Activated CD4-positive, alpha-beta T cell treated with anti-CD3 and anti-CD28 coated beads, Interleukin-2, Interleukin-6, amounts not matched to agents 100 ng/mL and 50 ng/mL, durations not matched to agents 16 hours and 8 hours (primary cell): ENCODE measurements at places on chromosomes 12 and 14.

DNA sequence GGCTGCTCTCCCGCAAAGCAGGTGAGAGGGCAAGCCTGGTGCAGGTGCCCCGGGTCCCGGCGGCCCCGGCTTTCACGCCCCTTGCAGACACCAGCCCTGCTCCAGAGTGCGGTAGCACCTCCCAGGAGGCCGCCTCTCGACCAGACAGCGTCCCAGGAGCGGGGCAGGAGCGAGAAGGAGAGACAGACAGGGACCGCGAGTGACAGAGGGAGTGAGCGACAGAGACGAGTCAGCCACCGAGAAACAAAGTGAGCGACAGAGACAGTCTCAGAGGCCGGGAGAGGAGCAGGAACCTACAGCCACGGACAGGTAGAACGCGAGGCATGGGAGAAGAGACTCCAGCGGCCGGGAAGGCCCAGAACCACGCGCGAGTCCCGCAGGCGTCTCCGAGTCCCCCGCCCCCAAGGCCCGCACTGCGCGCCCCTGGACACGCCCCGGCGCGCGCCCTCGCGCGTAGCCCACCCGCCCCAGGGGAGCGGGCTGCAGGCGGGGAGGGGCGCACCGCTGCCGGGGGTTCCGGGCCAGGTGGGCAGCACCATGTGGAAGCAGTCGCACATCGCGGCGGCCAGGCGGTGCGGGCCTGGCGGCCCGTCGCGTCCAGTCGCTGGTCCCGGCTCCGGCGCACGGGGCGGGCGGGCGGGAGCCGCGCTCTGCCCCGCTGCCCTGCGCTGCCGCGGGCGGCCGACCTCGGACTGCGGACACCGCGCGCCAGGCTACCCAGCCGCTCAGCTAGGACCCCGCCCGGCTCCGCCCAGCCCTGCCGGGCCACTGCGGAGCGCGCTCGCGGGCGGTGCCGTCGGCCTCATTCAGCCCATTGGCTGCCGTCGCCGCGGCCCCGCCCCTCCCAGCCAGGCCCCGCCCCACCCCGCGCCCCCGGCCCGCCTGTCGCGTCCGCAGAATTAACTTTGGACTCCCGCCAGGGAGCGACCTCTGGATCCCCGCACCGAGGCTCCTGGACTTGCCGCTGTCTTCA lies at the start of gene AHNAK2:
Gene AHNAK2 (minus strand): TSS at position 694 of the 973 bp plus-strand sequence. CDS start 137 bp downstream, at position 557.
- peak; percentile 64 for DNase-seq

- DNase-seq: no peak
Observed at GRCh38 chr12:92871116-92871515, 58.0 kb downstream of the EEA1 start.

DNA sequence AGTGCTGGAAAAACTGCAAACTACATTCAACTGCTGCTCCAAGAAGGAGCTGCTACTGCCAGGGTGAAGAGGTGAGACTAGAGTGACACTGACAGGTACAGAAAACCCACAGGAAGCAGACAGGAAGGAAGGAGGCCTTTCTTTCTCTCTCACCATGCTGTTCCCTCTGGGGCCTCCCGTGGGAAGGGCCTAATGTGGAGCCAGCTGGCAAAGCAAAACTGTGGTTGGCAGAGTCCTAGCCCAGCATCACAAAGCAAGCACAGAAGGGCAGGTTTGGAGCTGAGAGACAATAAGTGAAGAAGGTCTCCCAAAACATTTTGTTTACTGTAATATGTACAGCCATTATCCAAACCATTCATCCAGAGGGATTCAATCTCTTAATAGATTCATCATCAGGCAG lies 122.5 kb upstream of the MAX start:
- DNase-seq: peak; percentile 51

GRCh38 chr12:42130672-42131402 lies 13.8 kb downstream of the GXYLT1 start:
- DNase-seq: no peak

- no peak for DNase-seq
Observed at GRCh38 chr14:32136027-32136825, 59.1 kb downstream of the ARHGAP5 start.

DNA sequence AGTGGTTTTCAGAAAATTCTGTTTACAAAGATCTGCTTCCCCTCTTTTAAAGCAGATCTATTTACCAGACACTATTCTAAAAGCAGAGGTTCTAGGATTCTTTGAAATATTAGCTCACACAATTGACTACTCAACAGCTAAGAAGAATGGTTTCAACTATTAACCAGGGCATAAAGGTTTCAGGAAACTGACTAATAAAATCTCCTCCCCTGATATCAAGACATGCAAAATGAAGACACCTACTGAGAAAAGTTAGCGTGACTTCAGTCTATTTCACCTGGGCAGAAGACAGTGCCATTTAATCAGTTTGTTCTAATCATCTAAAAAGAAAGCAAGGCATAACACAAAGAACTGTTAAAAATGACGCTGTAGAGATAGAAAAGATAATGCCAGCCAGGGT lies 22.2 kb downstream of the DAD1 start:
- peak; percentile 64 for DNase-seq

GRCh38 chr12:38689704-38690103 lies 215.7 kb downstream of the CPNE8 start:
- DNase-seq: no peak

DNA sequence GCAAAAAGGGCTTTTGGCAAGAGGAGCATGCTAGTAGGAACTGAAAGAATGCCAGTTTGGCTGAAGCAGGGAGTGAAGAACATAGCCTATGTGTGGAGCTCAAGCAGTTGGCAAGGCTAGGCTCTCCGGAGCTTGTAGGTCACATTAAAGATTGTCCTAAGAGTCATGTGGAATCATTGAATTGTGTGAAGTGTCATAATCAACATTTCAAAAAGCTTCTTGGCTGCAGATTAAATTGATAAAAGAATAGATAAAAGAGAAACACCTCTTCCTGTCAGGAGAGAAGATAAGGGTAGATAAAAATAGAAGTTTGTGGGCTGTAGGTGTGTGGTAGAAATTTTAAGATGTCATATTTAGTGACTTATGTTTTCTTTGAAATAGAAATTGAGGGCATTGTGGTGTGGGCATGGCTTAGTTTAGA lies 36.1 kb downstream of the CPSF6 start:
- no peak for DNase-seq

- DNase-seq: no peak
Observed at GRCh38 chr14:97138801-97139200, 341.6 kb downstream of the VRK1 start.

GRCh38 chr12:14681190-14681589 lies 15.2 kb downstream of the GUCY2C start:
- DNase-seq: no peak

DNA sequence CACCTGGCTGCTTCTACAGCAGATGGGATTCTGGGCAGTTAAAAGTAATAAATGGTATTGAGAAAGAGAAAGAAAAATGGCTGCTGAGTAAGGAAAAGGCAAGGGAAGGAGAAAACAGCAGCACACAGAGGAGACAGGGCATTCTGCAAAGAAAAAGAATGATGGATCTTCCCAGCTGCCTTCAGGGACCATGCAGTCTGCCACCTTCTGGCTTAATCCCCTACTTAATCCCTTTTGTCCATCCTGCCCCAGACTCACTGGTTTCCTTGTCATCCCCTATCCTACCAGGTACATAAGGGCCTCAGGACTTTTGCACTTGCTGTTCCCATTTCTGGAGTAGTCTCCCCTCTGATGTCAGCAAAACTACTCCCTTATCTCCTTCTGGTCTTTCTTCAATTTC lies 107.6 kb downstream of the GAS2L3 start:
- no peak for DNase-seq

DNA sequence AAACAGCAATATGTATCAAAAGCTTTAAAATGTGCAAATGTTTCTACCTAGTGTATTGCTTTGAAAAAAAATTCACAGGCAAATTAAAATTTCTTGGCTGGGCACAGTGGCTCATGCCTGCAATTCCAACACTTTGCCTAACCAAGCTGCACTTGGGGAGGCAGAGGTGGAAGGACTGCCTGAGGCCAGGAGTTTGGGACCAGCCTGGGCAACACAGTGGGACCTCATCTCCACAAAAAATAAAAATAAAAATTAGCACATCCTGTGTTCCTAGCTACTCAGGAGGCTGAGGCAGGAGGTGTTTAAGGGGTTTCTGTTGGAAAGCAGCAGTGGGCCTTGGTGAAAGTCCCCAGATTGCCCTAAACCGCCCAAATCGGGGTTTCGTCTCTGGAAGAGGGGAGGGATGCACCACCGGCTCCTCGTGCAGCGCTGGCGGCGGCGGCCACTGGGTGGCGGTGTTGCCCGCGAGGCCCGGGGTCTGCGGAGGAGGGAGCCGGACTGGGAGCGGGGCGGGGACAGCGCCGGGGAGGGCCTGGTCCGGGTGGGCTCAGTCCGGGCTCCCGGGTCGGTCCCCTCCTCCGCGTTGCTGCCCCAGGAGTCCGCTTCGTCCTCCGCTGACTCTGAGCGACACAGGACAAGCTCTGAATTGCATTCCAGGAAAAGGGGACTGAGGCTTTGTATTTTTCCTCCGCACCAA lies 265.6 kb downstream of the AACS start:
- DNase-seq: peak; percentile 71

GRCh38 chr12:70661466-70662161 lies 24.4 kb upstream of the PTPRB start:
- DNase-seq: no peak

- DNase-seq: no peak
Observed at GRCh38 chr12:119780786-119781434, 96.2 kb downstream of the CIT start.

- no peak for DNase-seq
Observed at GRCh38 chr14:45253754-45254310, 830 bp upstream of the MIS18BP1 start.

DNA sequence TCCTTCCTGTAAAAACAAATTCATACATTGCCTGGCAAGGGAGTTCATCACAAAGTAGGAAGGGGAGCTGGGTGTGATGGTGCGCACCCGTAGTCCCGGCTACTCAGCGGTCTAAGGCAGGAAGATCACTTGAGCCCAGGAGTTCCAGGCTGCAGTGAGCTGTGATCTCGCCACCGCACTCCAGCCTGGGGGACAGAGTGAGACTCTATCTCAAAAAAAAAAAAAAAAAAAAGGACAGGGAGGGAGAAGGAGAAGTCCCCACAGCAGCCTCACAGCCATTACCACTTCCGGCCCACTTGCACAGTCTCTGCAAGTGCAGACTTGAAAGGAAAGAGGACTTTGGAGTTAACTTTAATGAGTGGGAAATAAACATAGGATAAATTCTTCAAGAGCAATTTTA lies 121.0 kb downstream of the FBXL14 start:
- peak; percentile 70 for DNase-seq

DNA sequence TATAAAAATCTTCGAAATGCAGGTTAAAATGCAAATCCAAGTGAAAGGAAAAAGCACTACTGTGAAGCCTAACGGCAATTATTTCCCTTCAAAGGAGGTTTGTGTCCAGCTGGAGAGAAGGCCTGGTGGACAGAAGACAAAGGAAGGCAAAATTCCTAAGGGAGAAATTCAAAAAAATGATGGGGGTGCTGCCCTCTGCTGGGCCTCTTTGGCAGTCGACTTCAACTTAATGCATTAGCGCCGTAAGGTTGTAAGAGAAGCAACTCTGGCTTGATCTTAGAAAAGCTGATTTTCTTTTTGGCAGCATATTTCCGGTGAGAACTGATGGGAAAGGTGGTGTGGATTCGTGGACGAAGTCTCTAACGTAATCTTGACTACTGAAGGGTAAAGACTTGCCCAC lies 34.3 kb upstream of the CHFR start:
- no peak for DNase-seq

GRCh38 chr14:95196268-95196667 lies 38.9 kb upstream of the DICER1 start:
- DNase-seq: peak; percentile 34

GRCh38 chr14:100296106-100296651 lies 10.1 kb downstream of the SLC25A29 start:
- no peak for DNase-seq

DNA sequence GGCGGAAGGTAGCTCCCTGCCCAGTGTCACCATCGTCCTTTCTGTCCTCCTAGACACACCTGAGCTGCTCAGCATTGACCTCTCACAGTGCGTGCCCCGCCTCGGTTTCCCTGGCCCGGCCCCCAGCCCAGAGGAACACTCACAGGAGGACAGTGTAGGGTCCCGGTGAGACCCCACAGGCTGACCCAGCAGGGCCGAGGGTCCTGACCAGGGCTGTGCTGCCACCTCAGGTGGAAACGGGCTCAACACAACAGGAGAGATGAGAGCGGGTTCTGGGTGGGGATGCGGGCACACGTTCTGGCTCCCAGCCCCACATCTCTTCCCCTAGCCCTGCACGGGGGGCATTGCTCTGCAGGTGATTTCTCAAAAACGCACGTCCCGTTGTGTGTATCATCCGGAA lies 98.1 kb downstream of the PIWIL1 start:
- DNase-seq: no peak

- no peak for DNase-seq
Observed at GRCh38 chr14:28666961-28667360, 99.6 kb upstream of the FOXG1 start.

- no peak for DNase-seq
Observed at GRCh38 chr14:99066378-99066777, 205.6 kb downstream of the BCL11B start.

GRCh38 chr12:130916241-130916911 lies 37.3 kb upstream of the ADGRD1 start:
- DNase-seq: peak; percentile 35

GRCh38 chr12:103627189-103627855 lies 40.2 kb downstream of the STAB2 start:
- no peak for DNase-seq

GRCh38 chr14:50766338-50766886 lies 64.5 kb downstream of the NIN start:
- no peak for DNase-seq

- DNase-seq: no peak
Observed at GRCh38 chr14:74599321-74599761, 12.7 kb downstream of the LTBP2 start.

DNA sequence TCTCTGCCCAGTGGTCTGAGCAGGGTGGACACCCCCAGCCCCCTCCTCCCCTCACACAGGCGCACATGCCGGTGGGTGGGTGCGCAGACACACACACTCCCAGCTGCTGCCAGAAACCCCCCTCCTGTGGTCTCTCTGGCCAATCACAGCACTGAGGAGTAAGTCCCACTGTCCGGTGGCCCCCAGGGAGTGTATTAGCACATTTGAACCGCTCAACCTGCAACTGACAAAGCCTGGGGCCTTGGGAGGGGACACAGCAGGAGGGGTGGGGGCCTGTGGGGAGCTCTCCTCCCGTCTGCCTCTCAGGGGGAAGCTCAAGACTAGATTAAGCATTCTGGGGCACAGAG lies 11.7 kb downstream of the FIGNL2 start:
- no peak for DNase-seq

DNA sequence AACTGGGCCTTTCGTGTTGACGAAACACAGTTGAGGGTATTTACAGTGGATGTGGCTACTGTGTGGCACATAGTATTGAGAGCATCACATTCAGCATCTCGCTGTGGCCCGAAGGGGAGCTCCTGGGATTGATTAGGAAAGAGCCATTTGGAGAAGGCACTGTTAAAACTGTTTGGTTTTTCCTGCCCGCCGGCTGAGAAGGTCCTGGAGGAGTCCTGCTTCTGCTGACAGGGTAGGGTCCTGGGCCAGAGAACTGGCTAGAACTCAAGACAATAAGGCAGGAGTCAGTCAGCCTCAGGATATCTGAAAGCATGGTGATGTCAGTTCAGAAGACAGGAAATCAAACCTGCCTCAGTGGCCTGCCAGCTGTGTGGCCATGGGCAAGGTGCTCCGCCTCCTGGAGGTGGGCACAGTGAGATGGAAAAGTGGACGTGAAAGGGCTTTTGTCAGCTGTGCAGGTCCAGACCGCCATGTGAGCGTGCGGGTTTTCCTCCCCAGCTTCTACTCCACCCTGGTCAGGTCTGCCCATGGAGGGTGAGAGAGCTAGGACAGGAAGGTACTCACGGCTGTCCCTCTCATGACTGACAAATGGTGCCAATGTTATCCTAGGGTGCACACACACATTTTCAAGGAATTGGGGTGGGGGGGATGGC lies 92.3 kb downstream of the NTF3 start:
- no peak for DNase-seq
